ENCODE measurements at places on chromosomes 7 and 10.

- DNase-seq = no peak
Observed at GRCh38 chr7:78212476-78213060, 414.0 kb downstream of the PHTF2 start.

GRCh38 chr7:151345576-151346469 is 4.2 kb downstream of the NUB1 start:
- DNase-seq = no peak

- peak; percentile 80 for DNase-seq
Observed at GRCh38 chr7:104979167-104979841, 34.7 kb upstream of the KMT2E start.

DNA sequence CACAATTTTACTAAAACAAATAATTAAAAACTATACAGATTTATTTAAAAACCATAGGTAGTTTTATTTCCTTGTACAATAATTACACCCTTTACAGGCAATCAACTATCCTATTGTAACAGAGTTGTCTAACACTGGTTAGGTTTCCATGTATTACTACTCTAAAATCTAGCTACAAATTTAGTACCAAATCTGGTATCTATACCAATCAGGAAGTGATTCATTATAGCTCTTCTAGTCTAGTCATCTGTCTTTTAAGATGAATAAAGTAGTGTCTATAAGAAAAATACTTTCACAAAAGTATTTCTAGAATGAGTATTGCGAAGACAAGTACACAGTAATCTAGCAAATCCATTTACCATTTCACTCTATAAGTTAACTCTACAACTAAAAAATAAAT is 16.9 kb downstream of the ZNF800 start:
- DNase-seq = no peak

DNA sequence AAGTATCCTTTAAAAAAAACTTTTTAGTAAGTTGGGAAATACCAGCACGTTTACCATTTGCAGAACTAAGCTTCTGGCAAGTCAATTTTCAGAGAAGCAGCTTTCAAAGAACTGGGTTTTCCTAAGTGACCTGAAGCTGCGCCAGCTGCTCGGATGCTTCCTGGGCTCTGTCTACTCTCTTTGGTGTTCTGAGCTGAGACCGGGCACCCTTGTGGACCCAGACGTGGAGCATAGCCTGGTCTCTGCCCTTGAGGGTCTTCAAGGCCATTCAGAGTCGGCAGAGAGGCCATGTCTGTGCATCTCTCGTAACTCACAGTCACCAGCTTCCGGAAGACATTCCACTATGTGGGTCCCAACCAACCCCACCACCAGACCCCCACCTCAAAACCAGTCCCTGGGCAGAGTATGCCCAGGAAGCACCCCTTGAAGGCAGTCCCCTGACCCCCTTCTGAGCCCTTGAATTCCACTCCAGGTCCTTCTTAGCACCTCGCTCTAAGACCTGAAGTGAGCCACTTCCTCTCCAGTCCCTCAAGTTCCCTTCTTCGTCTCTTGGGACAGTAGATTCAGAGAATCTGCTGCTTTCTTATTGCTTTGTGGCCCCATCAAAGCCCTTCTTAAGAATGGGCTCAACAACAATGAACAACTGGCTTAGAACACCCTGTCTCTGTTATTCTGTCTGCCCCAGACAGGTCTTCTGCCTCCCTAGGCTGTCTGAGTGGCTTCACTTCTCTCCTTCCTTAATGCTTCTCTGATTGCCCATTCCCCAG is 8.5 kb downstream of the CALML5 start:
- no peak for DNase-seq

DNA sequence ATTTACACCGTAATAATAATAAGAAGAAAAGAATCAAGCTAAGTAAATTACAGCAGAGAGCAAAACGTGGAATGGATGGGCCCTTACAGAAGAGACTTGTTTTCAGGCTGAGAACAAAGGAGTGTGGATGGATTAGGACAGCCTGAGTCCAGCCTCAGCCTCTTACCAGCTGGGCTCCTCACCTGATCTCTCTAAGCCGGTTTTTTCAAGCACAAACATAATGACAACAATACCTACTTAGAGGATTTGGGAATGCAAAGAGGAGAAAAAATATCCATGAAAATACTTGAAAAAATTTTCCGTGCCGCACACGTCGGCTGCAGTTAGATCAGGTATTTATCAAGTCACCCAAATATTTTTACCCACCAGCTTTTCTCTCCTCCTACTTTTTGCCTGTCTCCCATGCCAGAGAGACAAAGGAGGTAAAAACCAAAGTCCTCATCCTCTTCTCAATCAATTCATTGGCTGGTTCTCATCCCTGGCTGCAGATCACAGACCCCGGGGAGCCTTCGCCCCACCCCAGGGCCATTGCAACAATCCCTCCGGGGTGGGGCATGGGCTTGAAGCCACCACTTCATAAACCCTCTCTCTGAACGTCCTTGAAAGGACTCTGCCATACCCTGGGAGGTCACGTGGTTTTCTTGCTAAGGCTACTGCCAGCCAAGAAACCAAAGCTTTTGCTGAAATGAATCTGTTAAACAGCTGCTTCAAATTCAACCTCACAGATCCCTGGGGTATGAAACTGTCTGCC is 29.7 kb upstream of the GTF2I start:
- peak; percentile 67 for DNase-seq

Data from SK-MEL-5 (cell line).